A673 (cell line): ENCODE measurements at places on chromosomes 11 and 22. TPM values are rescaled to one million over a fixed set of nuclear protein-coding genes. Genes with fewer than 3 reads are reported as not detected.

DNA sequence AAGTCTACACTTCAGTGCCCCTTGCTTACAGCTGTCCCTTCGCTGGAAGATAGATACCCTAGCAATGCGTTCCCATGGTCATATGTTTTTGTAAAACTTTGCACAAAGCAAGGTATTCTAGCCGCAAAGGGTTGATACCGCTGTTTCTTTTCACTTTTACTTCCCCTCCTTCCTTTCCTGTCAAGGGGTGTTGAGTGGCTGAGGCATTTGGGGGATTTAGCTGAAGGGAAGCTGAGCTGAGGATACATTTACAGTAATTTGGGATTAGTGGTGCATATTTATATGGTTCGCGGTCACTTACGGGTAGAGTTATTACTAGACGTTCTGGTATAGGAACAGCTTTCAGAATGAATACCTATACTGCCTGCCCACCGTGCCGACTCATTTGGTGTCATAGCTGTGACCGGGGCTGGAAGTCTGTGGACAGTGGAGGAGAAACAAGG is 86.9 kb upstream of the WNT11 start:
- H3K27ac ChIP-seq: no peak overlapping the region
- H3K36me3 ChIP-seq: no peaks in the 10 kb centered on the region
- H3K27me3 ChIP-seq: no peaks in the 10 kb centered on the region
- no peak overlapping the region for H3K4me3 ChIP-seq
- no peaks in the 10 kb centered on the region for H3K4me1 ChIP-seq
- DNase-seq: no peak

DNA sequence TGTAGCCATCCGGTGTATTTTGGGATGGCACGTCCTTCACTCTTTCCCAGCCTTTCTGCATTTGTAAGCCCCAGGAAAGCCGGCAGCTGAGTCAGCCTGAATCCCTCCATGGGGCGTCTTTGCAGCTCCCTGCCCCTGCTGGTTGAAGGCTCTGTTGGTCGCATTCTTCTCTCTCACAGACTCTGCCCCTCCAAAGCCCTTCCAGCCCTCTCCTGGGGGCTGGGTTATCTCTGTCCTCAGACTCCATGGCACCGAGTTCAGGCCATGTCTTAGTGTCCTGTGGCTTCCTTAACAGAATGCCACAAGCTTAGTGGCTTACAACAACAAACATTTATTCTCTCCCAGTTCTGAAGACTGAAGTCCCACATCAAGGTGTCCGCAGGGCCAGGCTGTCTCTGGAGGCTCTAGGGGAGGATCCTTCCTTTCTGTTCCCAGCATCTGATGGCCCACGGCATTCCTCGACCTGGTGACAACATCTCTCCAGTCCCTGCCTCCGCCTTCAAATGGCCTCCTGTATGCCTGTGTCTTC is 62.2 kb downstream of the BCR start:
- DNase-seq: peak; percentile 89
- H3K36me3 ChIP-seq: no peaks in the 10 kb centered on the region
- peak overlapping the region; percentile 85 for H3K27ac ChIP-seq
- H3K4me1 ChIP-seq: peaks cover 28% of the 10 kb centered on the region
- peak overlapping the region; percentile 3 for H3K4me3 ChIP-seq
- no peaks in the 10 kb centered on the region for H3K27me3 ChIP-seq

KRTAP5-11 gene
- total RNA-seq: not detected in 2 replicates

- no peak overlapping the region for H3K27ac ChIP-seq
- no peaks in the 10 kb centered on the region for H3K36me3 ChIP-seq
- no peak overlapping the region for H3K4me3 ChIP-seq
- H3K4me1 ChIP-seq: no peaks in the 10 kb centered on the region
Observed at GRCh38 chr11:104534278-104534677, 364.0 kb downstream of the CASP12 start.

DNA sequence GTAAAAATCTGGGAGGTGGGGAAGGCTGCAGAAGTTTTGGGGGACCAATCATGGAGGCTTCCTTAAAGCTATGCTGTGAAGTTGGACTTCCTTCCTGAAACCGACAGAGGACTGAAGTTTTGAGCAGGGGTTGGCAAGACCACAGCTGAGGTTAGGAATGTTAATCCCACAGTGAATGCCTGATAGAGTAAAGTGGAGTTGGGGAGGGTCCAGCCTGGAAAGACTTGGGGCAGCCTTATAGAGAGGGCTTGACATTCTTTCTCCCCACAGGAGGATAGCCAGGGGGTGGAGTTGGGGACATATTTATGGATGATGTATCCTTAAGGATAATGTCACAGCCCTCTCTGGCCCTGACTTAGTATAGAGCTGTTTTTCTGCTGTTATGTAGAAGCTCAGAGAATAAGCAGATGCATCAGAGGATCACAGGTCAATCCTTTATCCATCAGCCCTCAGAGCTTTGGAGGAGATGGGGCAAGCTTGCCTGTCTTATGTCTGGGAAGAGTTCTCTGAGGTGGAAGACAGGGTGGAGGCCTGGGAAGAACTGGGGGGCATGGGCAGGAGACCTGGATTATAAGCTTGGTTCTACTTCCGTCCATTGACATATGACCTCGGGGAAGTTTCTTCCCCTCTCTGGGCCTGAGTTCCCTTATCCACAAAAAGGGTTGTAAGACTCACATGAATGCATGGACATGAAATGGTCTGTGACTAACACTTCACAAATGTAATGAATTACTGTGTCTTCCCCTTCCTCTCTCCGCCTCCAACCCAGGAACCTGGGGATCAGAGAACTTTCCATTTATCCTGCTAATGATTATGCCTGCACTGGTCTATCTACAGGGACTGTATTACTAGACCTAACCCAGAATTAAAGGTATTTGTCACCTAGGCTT is 317.8 kb downstream of the MIAT start:
- no peak overlapping the region for H3K27ac ChIP-seq
- DNase-seq: no peak
- H3K4me1 ChIP-seq: no peaks in the 10 kb centered on the region

GRCh38 chr11:63914896-63915691 is 1.9 kb downstream of the RCOR2 start:
- H3K4me1 ChIP-seq: peaks cover 23% of the 10 kb centered on the region
- no peaks in the 10 kb centered on the region for H3K27me3 ChIP-seq
- H3K4me3 ChIP-seq: no peak overlapping the region

- H3K36me3 ChIP-seq: no peaks in the 10 kb centered on the region
- no peaks in the 10 kb centered on the region for H3K27me3 ChIP-seq
- H3K4me1 ChIP-seq: peaks cover 41% of the 10 kb centered on the region
- DNase-seq: peak; percentile 84
- peak overlapping the region; percentile 65 for H3K27ac ChIP-seq
Observed at GRCh38 chr11:61516675-61517572, 8.4 kb downstream of the LRRC10B start.

DNA sequence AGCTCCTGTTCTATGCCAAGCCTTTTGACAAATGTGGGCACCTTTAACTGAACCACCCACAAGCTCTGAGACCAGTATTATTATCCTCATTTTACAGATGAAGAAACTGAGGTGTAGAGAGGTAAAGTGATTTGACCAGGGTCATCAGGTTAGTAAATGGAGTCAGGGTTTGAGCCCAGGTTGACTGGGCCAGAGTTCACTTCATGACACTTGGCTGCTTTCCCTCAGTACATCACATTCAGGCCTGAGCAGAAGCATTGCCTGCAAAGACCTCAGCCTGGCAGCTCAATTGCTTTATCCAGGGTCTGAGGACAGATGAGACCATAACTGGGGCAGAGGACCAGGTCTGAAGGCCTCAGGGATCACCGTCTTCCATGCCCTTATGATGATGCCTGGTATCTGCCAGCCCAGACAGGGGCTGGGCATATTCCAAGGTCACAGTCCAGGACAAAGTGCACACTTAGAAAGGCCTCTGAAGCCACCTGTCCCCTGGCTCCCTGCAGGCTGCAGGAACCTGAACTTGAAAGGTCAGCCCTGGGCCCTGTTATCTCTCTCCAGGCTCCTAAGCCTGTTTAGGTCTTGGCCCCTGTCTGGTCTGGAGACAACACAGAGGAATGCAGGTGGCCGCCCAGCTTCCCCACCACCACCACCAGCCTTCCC is 32.0 kb downstream of the POU2AF3 start:
- H3K4me1 ChIP-seq: peaks cover 16% of the 10 kb centered on the region
- H3K27me3 ChIP-seq: no peaks in the 10 kb centered on the region
- H3K27ac ChIP-seq: no peak overlapping the region
- H3K4me3 ChIP-seq: no peak overlapping the region

CHADL gene
- not detected in 2 replicates for total RNA-seq

GRCh38 chr11:134356656-134357544 is 25.1 kb downstream of the GLB1L2 start:
- H3K27me3 ChIP-seq: no peaks in the 10 kb centered on the region
- H3K4me1 ChIP-seq: no peaks in the 10 kb centered on the region
- no peak overlapping the region for H3K4me3 ChIP-seq
- H3K36me3 ChIP-seq: no peaks in the 10 kb centered on the region

DLG2 gene
- total RNA-seq: 276 and 277 TPM in 2 replicates

GRCh38 chr11:65210361-65210731 is 28.6 kb downstream of the CAPN1 start:
- DNase-seq: no peak
- peaks cover 13% of the 10 kb centered on the region for H3K36me3 ChIP-seq
- no peak overlapping the region for H3K4me3 ChIP-seq
- H3K4me1 ChIP-seq: no peaks in the 10 kb centered on the region

TRIM6 gene
- total RNA-seq: 0.13 and 0.52 TPM in 2 replicates

PANX2 gene
- 7.6 and 9.1 TPM in 2 replicates for total RNA-seq

DNA sequence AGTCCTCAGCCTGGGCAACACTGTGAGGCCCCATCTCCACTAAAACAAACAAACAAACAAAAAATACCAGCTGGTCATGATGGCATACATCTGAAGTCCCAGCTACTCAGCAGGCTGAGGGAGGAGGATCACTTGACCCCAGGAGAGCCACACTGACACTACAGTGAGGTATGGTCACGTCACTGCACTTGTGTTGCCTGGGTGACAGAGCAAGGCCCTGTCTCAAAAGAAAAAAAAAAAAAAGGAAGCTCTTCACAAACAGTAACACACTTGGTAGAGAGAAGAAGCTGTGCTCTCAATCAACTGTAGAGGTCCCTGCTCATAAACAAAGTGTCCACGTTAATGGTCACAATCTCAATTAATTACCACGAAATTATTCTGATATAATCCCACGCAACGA is 401.6 kb upstream of the CCDC90B start:
- peaks cover 69% of the 10 kb centered on the region for H3K4me1 ChIP-seq
- no peak for DNase-seq
- no peak overlapping the region for H3K27ac ChIP-seq
- peaks cover 29% of the 10 kb centered on the region for H3K36me3 ChIP-seq

- no peaks in the 10 kb centered on the region for H3K4me1 ChIP-seq
- H3K4me3 ChIP-seq: no peak overlapping the region
- DNase-seq: peak; percentile 68
- H3K27ac ChIP-seq: no peak overlapping the region
Observed at GRCh38 chr11:120929664-120930154, 94.2 kb upstream of the TBCEL start.

DNA sequence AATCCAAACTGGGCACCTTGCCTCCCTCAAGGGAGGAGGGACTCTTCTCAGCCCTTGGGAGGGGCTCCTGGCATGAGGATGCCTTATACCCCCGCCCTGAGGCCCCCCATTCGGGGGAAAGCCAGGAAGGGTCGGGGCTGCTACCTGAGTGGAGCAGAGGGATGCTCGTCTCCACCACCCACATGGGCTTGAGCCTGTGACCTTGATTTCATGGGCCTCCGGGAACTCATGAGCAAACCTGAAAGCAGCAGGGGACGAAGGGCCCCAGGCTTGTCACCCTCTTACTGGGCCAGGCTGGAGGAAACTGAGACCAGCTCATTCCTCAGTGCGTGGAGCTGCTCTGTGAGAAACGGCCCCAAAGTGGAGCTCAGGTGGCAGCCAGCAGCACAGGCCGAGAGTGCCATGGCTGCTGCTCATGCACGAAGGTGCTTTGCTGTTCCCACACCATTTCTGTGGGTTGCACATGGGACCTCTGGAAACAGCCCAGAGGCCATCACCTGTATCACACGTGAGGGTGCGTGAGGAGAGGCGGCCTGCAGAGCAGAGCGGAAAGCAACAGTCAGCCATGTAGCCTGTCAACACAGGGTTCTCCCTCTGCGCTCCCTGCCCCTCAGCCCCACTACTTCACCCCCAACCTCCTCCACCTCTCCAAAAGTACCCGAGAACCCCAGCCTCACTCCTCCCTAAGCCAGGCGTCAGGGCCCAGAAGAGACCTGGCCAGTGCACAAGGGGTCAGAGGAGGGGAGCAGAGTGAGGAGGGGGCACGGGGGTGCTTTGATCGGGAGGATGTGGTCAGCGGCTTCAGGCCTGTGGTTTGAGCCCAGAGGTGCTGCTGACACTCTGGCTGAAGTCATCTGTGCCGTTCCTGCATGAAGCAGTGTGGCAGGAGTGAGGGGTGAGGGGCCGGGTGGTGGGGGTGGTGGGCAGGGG is 14.1 kb upstream of the IL2RB start:
- H3K36me3 ChIP-seq: no peaks in the 10 kb centered on the region
- H3K4me3 ChIP-seq: no peak overlapping the region

DNA sequence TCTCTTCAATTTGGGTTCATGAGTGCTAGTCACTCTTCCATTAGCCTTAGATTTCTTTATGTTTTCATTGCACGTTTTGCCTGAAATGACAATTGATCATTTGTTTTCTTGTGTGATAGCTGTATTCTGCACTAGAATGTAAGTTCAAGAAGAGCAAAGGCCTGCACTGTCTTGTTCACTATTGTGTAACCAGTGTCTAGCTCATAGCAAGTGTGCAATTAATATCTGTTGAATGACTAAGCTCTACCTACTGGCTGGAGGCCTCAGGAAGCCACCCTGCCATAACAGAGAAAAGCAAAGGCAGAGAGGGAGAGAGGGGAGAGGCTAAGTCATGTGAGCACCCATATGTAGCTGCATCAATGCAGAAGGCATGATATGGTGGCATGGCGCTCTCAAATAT is 292.8 kb upstream of the SYN3 start:
- H3K4me3 ChIP-seq: no peak overlapping the region
- no peaks in the 10 kb centered on the region for H3K27me3 ChIP-seq
- no peaks in the 10 kb centered on the region for H3K4me1 ChIP-seq
- H3K36me3 ChIP-seq: no peaks in the 10 kb centered on the region

- no peaks in the 10 kb centered on the region for H3K27me3 ChIP-seq
- no peaks in the 10 kb centered on the region for H3K36me3 ChIP-seq
Observed at GRCh38 chr22:17764036-17764435, 10.2 kb downstream of the BID start.

GRCh38 chr11:13778345-13778744 is 109.9 kb downstream of the FAR1 start:
- no peaks in the 10 kb centered on the region for H3K36me3 ChIP-seq
- no peak overlapping the region for H3K27ac ChIP-seq
